ENCODE measurements at places on chromosomes 3 and 15.

DNA sequence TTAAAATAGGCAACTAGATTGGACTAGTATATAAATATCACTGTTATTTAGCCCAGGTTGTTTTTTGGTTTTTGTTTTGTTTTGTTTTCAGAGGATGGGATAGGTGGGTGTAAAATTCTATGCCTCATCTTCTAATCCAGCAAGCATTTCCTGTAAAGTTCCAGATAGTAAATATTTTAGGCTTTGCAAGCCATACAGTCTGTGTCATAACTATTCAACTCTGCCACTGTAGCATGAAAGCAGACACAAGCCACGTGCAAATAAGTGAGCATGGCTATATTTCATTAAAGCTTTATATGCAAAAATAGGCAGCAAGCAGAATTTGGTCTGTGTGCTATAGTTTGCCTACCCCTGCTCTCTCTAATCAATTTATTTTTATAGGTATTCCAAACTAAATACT is 657.3 kb upstream of the TGFBR2 start:
- DNase-seq: no peak

- DNase-seq: no peak
These were observed 560.4 kb upstream of the DPPA4 start for GRCh38 chr3:109897734-109898133.

GRCh38 chr15:26882112-26882511 is 15.2 kb downstream of the GABRA5 start:
- no peak for DNase-seq

GRCh38 chr3:94417963-94418455 is 355.1 kb downstream of the NSUN3 start:
- DNase-seq: no peak

DNA sequence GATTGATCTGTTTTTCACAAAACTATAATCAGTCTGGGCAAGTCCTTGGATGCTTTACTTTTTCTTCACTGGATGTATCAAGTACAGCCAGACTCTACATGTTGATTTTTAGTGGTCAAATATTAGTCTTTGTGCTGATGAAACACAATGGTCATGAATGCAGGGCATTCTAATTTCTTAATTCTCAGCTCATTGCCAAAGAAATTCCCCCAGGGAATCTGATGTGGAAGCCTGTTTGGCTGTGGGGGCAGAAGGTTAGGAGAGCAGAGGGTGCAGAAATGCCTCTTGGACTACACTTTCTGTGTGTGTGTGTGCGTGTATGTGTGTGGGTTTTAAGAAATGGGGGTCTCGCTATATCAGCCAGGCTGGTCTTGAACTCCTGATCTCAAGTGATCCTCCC is 48.7 kb upstream of the HACD2 start:
- no peak for DNase-seq

GRCh38 chr3:74282202-74282601 is 332.3 kb downstream of the CNTN3 start:
- no peak for DNase-seq

GRCh38 chr3:61583890-61584875 is 22.8 kb downstream of the PTPRG start:
- DNase-seq: no peak

- DNase-seq: no peak
These were observed 600.5 kb downstream of the EDEM1 start for GRCh38 chr3:5787861-5788488.

DNA sequence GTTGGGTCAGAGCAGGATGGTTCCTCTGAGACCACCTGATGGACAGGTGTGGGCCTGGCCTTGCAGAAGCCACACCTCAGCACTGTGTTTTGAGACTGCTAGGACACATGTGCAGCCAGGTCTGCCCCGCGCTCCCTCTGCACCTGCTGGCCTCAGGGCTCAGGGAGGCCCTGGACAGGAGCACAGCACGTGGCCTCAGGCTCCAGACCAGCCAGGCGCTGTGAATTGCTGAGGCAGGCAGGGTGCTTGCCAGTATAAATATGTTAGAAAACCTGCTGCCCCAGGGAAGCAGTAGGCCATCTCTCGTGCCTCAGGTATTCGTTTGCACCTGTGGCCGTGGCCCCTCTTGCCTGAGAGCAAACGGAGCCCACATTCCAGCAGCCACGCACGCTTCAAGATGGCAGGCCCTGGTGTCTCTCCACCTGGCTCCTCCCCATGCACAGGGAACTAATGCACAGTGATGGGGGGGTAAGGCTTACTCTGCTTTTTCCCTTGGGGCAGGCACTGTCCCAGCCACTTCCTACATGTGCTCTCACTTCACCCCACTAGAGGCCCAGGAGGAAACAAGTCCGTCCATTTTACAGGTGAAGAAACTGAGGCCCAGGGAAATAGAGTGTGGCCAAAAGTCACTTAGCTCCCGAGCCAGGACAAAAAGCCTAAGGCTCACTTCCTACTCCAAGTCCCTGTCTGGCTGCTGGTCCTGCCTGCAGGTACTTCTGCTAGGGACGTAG is 20.4 kb downstream of the SEC61A1 start:
- DNase-seq: no peak

- no peak for DNase-seq
These were observed 3.6 kb downstream of the FOXP1 start for GRCh38 chr3:71579935-71580406.

GRCh38 chr15:96362755-96363651 is 32.5 kb downstream of the NR2F2 start:
- DNase-seq: no peak

GRCh38 chr3:141436180-141436579 is 50.6 kb upstream of the RASA2 start:
- no peak for DNase-seq

GRCh38 chr15:100925480-100925879 is 6.3 kb downstream of the LRRK1 start:
- no peak for DNase-seq

- DNase-seq: no peak
These were observed 1.4 kb downstream of the LYSMD2 start for GRCh38 chr15:51736069-51736468.

GRCh38 chr3:56855856-56856512 is 54.2 kb upstream of the ARHGEF3 start:
- no peak for DNase-seq

- DNase-seq: no peak
These were observed 54.7 kb downstream of the FAM98B start for GRCh38 chr15:38508647-38509046.

- no peak for DNase-seq
These were observed 2.6 kb downstream of the GMPS start for GRCh38 chr3:155872904-155873646.

- DNase-seq: no peak
These were observed 32.9 kb downstream of the CMSS1 start for GRCh38 chr3:99850608-99851007.

- DNase-seq: no peak
These were observed 143.0 kb upstream of the PRR23C start for GRCh38 chr3:139187648-139188047.

DNA sequence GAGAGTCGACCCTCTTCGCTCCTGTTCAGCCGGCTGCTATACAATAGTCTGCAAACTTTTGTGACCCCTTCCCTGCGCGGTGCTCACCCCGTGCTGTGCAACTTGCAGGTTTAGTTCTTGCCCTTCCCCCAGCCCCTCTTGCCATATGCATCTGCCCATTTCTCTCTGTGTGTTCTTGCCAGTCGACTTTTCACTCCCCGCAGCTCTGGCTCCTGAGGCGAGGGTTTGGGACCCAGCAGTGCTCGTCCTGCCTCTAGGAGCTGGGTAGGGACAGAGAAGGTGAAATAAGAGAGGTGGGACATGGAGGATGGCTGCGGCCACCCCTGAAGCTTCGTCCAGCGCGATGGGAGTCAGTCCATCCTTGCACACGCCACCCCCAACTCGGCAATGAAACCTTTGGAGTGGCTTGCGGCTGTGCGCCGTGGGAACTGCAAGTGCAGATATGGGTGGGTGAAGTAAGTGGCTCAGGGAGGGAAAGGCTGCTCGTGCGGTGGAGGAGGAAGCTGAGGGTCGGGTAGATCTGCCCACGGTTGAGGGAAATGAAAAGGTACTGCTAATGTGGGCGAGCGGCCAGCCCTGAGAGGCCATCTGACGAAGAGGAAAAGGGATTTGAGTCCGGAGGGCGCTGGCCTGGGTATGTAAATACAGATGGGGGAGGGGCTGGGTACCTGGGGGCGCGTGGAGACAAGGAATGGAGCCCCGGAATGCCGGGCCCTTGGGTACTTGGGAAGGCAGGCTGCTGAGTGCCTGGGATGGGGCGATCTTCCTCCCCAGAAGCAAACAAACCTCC is 1.0 kb downstream of the LRRC3B start:
- DNase-seq: no peak

GRCh38 chr3:24598695-24599470 is 104.2 kb upstream of the THRB start:
- no peak for DNase-seq

GRCh38 chr15:63752075-63752684 is 81.6 kb downstream of the HERC1 start:
- DNase-seq: no peak

DNA sequence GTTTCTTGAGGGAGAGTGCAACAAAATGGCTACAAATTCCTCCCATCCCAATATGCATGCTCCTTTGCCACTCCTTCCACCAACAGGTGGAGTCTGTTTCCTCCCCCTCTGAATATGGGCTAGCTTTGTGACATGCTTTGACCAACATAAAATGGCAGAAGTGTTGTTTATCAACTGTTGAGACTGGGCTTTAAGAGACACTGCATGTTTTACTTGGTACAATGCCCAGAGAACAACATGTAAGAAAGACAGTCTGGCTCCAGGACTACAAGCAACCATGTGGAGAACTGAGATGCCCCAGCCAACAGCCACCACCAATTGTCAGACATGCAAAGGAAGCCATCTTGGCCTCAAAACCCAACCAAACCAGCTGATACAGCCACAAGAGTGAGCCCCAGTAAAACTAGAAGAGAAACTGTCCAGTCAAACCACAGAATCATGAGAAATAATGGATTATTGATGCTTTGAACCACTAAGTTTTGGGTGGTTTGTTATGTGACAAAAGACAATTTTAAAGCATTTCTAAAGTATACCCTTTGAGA is 40.5 kb downstream of the NUDT16 start:
- no peak for DNase-seq

GRCh38 chr15:62173215-62173614 is 8.1 kb upstream of the C2CD4B start:
- DNase-seq: no peak

DNA sequence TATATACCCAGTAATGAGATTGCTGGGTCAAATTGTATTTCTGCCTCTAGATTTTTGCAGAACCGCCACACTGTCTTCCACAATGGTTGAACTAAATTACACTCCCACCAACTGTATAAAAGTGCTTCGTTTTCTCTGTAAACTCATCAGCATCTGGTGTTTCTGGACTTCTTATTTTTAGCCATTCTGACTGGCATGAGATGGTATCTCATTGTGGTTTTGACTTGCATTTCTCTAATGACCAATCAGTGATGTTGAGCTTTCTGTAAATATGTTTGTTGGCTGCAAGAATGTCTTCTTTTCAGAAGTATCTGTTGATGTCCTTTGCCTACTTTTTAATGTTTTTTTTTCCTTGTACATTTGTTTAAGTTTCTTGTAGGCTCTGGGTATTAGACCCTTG is 182.9 kb upstream of the TRIM42 start:
- DNase-seq: no peak

- no peak for DNase-seq
These were observed 8.7 kb downstream of the SRP14 start for GRCh38 chr15:40029979-40030893.

DNA sequence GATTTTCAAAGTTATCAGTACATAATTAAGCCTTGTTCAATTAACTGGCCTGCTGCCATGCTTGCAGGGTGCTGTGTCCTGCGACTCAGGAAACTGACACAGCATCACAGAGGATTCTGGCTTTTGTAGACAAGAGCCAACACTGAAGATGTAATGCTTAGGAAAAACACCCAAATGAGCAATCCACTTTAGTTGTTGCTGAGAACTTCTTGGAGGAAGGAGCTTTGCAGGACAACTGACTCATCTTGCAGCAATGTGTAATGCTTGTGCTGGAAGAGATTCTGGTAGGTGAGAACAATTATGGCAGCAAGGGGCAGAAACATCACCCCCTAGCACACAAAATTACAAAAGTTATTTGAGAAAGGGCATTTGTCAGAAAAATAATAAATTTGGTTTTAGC is 67.6 kb downstream of the NLGN1 start:
- no peak for DNase-seq

DNA sequence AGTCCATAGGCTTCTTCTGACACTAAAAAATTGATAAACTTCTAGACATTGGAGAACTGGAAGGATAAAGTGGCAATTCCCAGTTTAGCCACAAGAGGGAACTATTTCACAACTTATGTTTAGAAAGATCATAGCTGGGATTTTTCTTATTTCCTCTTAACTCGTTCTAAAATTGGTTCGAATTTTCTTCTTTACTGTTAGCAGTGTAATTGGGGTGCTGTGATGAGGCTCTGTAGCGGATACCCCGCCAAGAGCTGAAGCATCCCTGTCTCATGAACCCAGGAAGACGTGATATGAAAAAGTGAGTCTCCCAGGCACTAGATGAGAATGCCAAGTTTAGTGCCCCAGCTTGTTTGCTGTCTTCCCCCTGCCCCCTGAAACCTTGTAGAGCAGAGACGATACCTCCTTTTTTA is 85.1 kb downstream of the PDCD6IP start:
- DNase-seq: no peak
